ENCODE measurements at places on chromosomes 12 and 14.
A peak's percentile ranks its signal among the peaks of the same experiment; 100 is the strongest.

DNA sequence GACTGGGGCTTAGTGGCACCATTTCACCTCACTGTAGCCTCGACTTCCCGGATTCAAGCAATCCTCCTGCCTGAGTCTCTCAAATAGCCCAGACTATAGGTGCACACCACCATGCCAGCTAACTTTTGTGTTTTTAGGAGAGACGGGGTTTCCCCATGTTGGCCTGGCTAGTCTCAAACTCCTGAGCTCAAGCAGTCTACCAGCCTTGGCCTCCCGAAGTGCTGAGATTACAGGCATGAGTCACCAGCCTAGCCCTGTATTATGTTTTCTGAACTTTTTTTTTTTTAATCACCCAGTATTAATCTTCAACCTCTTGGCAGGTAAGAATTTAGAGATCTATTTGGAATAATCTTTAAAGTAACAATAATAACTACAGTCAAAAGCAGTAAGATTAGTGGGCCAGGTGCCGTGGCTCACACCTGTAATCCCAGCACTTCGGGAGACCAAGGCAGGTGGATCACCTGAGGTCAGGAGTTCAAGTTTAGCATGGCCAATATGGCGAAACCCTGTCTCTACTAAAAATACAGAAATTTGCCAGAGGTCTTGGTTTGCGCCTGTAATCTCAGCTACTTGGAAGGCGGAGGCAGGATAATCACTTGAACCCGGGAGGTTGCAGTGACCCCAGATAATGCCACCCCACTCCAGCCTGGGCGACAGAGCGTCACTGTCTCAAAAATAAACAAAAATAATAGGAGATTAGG is 8.6 kb downstream of the NANOG start:
- no peak for DNase-seq

- DNase-seq, result no peak
Measured at GRCh38 chr12:72273851-72274351, 1.7 kb downstream of the TRHDE start.

DNA sequence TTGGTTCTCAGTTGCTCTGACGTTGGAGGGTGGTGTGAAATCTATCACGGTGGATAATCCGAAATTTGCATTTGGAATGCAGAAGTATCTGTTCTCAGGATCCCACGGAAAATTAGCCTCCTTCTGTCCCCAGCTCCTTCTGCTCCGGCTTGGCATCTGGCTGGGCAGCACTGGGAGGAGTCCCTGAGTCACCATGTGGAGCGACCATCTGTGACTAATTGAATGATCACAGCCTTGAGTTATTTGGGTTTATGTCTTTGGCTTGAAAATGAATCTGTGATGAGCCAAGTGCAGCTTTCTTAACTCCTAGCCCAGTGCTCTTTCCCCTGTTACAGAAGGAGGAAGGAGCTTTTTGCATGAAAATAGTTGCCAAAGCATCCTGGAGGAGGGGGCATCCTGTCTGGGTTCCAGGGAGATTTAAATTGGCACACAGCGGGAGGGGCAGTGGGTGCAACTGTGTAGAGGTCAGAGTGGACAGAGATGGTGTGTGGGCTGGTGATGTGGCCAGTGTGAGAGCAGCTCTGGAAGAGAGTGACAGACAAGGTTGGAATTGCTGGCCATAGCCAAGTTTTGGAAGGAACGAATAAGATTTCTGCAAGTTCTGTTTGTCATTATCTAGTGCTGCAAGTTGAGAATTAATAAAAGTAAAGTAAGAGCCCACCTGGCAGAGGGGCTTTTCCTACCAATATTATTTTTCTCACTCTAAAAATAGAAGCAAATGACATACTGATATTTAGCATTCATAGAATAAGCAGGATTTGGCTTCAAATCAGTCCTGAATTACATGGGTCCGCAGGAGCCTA is 74.4 kb downstream of the SLC24A4 start:
- no peak for DNase-seq

DNA sequence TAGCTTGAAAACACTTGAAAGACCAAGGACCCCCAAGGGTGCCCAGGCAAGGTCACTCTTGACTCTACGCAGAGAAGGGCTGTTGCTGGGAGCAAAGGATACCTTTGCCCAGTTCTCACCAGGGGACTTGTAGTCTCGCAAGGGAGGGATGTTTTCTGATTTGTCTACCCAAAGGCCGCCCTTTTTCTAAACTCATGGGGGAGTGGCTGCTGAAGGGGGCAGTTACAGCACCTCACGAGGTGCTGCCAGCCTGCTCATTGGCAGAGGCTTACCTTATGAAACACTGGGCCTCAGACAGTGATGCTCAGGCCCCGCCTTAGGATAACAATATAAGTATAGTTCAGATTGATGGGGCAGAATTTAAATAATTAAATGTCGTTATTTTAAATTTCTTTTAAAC is 107.0 kb downstream of the ETV6 start:
- DNase-seq, result no peak

DNA sequence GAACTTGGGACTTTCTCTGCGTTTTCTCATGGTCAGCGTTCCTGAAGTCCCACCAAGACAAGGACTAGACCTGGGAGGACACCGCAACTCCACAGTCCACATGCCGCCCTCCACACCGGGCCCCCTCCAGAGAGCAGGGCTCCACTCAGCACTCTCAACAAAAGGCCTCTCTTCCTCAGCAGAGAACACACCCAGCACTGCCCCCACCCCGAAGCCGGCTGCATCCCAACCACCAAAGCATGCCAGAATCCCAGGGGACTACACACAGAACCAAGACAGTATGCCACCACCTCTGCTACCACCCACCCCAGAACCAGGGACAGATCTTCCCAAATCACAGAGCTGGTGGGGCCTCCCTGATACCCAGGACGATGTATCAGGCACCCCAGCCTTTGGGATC is 88.3 kb downstream of the BCL11B start:
- no peak for DNase-seq

DNA sequence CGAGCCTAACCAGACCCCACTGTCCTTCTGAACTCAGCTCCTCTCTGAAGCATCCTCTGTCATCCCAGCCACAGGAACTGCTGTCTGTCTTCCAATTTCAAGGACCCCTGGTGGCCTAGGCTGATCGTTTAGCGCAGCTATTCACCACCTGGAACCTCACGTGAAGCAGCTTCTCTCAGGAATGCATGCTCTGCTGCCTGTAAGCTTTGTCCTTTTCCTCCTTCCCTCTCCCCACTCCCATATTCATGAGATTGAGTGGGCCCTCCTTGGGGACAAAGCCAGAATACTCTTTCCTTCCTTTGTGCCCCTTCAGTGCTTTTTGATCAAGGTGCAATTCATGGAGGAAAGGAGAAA is 17.2 kb downstream of the DPF3 start:
- no peak for DNase-seq

- peak; percentile 40 for DNase-seq
Measured at GRCh38 chr12:99983456-99984258, 1.1 kb downstream of the ANKS1B start.

GRCh38 chr14:22403296-22403695 is 185.7 kb downstream of the DAD1 start:
- DNase-seq, result no peak

DNA sequence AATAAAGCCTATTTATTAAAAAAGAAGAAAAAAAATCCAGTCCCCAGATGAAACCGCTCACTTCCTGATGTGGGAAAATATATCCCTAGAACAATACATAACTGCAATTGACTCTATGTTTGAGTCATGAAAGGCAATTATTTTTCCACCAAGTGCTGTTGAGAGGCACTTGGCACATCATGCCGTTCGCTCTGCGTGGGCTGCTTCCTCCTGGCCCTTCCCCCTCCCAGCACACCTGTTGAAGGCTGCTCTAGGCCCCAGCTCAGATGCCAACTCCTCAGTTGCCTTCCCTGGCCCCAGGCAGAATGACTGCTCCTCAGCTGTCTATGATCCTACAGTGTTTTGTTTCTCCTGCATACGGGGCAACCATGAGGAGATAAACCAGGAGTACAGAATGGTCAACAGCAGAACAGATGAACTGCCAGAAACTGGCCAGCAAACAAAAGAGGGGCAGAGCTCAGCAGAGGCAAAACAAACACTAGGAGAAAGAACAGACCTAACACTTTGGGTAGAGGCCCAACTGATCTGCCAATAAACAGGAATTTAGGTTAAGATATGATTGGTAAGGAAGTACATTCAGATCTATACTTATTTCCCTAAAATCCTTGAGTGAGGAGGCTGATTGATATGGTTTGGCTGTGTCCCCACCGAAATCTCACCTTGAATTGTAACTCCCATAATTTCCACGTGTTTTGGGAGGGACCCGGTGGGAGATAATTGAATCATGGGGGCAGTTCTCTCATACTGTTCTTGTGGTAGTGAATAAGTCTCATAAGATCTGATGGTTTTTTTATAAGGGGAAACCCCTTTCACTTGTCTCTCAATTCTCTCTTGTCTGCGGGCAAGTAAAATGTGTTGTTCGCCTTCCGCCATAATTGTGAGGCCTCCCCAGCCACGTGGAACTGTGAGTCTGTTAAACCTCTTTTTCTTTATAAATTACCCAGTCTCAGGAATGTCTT is 58.6 kb downstream of the SLC38A1 start:
- no peak for DNase-seq

DNA sequence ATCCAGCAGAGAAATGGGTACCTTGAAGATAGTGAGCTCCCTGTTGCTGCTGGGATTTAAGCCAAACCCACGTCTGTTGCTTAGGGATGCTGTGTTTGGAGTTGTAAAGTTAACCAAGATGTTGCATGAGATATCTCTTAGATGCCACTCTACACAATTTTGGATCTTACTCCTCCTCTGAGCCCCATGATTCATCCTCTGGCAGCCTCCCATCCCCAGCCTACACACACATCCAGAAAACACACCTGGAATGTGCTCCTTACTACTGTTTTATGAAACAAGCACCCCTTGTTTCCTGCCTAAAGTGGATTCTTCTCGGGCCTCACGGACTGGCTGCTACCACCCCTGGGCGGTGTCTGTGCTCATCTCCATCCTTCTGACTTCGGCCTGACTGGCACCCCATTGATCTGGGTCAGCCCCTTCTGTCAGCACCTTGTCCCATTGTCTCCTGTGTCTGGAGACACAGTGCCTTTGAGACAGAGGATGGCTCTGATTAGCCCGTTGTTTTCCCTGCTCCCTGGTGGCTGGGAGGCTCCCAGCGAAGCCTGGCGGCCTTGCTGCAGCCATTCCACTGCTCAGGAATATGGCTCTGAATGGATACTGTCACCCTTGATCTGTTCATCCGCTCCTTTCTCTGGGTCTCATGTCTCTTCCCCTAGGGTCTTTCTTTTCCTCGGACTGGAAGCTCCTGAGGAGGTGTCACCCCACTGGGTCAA is 24.3 kb downstream of the TSPAN9 start:
- no peak for DNase-seq

- no peak for DNase-seq
Measured at GRCh38 chr12:100993916-100994450, 199.4 kb downstream of the ANO4 start.

DNA sequence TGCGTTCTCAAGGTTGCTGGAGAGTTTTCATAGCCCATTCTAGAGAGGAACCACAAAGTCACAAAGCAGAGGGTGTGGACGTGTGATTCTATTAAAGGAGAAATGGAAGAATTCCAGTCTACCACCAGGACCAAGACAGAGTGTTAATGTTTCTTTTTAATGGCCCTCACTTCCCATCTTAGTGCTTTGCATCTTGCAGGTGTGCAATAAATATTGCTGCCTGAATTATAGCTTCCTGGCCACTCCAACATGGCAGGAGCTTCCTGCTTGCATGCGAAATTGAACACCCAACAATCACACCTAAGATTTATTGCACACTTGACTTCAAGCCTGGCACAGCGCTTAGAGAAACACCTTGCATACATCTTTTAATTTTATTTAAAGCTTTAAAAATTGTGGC is 22.4 kb upstream of the PPP1CC start:
- DNase-seq, result no peak

DNA sequence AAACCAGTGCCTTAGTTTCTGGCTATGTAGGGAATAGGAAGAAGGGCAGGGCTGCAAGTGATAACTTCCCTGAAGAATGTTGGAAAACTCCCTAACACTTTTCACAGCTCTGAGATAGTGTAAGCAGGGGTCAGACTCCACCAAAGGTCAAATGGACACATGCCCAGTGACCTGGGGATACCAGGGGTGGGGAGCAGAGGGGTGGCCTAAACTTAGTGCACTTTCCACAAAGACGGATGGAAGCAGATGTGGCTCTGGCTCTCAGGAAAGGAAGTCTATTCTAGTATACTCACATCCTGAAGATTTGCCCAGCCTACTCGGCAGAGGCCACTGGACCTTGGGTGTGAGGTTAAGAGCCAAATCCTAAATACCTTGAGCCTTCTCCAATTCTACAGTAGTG is 285.8 kb downstream of the NUAK1 start:
- DNase-seq, result no peak

GRCh38 chr12:25236626-25237025 is 14.1 kb downstream of the KRAS start:
- DNase-seq, result no peak

DNA sequence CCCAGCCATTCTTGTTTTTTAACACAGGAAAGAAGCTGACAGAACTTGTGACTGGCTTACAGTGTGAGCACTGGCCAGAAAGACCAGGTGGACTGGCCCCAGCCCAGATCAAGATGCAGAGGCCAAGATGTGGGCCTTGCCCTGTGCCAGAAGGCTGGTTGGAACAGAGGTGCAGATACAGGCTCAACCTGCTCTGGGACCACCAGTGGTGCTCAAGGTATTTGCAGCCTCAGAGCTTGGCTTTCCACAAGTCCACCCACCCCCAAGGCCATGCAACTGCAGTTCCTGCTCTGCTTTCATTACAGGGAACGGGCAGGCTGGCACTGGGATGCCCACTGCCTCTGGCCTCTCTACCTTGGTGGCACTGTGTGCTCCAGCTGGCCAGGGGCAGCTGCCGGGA is 23.3 kb downstream of the ZFC3H1 start:
- DNase-seq, result no peak

- DNase-seq, result no peak
Measured at GRCh38 chr14:54836231-54836630, 66.4 kb downstream of the GCH1 start.

GRCh38 chr12:19963972-19964371 is 404.4 kb upstream of the PDE3A start:
- no peak for DNase-seq

GRCh38 chr12:120851444-120851843 is 52.7 kb downstream of the SPPL3 start:
- DNase-seq, result no peak

GRCh38 chr14:76752744-76753143 is 8.5 kb upstream of the VASH1 start:
- no peak for DNase-seq

DNA sequence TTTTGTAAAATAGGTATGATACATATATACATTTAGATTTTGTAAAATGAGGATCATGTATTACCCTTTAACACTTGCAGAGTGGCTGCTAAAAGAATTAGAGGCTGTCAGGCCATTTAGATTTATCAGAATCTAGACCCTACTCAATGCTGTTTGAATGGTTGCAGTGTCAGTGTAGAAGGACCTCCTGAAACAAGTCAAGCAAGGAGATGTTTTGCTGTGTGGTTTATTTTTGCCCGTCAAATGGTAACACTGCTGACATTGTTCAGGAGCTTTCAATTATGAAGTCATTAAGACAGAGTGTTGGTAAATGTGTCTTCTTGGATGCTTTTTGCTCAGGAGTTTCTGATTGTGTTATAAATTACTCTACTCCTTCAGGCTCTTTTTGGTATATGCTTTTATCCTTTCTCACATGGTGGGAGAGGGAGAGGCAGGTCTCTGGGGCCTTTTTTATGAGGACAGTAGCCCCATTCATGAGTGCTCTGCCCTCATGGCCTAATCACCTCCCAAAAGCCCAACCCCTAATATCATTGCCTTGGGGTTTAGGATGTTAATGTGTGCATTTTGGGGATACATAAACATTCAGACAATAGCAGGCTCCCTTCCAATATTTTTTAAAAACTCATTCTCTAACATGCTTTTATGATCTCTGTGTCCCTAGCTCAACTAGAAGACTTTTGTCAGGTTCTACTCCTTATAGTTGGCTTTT is 16.5 kb downstream of the EID3 start:
- no peak for DNase-seq

Data from right kidney (tissue), 9 donors.